ENCODE measurements at places on chromosomes 13 and 19.

- DNase-seq, result no peak
Observed at GRCh38 chr19:43910884-43911283, 24.2 kb downstream of the ZNF45 start.

GRCh38 chr13:46578590-46578975, 25.6 kb downstream of the LRCH1 start:
- DNase-seq, result no peak

- DNase-seq, result no peak
Observed at GRCh38 chr19:28864024-28864503, 348.9 kb downstream of the UQCRFS1 start.

DNA sequence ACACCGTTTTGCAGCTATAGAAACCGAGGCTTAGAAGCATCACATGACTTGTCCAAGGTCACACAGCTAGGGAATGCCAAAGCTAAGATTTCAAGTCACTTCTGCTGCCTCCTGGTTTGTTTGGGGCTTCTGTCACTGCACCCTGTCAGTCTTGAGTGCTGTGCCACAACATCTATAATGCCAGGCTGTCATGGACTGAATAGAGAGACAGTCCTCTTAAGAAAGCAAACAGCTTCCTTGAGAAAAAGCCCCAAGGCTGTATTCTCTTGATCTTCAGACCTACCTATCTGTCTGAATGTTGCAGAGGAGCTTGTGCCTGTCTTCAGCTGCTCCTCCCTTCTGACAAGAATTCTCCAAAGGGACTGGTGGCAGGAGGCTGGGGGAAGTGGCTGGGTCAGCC, 81.6 kb downstream of the OLFM4 start:
- DNase-seq, result no peak

Measured in PC-9 (cell line).